ENCODE measurements at places on chromosomes 6 and 20. TPM values are rescaled to one million over a fixed set of nuclear protein-coding genes. Genes with fewer than 3 reads are reported as not detected.

The SAYSD1 gene
- total RNA-seq, result 12.6 TPM

GRCh38 chr20:48390981-48391380 is 436.8 kb downstream of the PREX1 start:
- DNase-seq, result no peak

DNA sequence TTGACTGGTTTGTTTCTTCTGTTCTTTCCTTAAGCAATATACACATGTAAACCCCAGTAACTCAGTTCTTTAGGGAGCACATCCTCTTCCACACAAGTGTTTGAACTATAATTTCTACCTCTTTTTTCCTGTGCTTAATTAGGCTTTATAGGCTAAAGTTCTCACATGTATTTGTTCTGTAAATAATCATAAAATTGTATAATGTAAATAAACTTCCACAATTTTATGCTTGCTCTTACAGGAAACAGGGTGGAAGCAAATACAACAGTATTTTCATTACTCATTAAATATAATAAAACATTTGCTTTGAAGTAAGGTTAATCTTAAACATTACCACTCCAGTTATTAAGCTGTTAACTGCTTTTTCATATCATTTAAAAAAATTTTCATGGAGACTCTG is 26.9 kb downstream of the GPRC6A start:
- DNase-seq, result no peak

GRCh38 chr20:20134941-20135575 is 82.7 kb downstream of the CFAP61 start:
- DNase-seq, result no peak

GRCh38 chr6:45115696-45116095 is 212.4 kb upstream of the RUNX2 start:
- DNase-seq, result no peak

Data from PC-9 (cell line).